Aortic smooth muscle cell (primary cell): ENCODE measurements at places on chromosomes 5 and 9. TPM values are rescaled to one million over a fixed set of nuclear protein-coding genes. Genes with fewer than 3 reads are reported as not detected.

The OBP2B gene
- total RNA-seq: not detected in 2 replicates

The ZNF454 gene
- 1.1 and 1.6 TPM in 2 replicates for total RNA-seq

The BAAT gene
- not detected in 2 replicates for total RNA-seq

The PCDHGA10 gene
- total RNA-seq: 5.3 and 7.5 TPM in 2 replicates

The HTR1A gene
- total RNA-seq: not detected in 2 replicates

The ACOT12 gene
- not detected in 2 replicates for total RNA-seq

The NR2F1-AS1 gene
- total RNA-seq: 9.8 and 14.6 TPM in 2 replicates

The NR4A3 gene
- 2.4 and 3.6 TPM in 2 replicates for total RNA-seq

The RAD50 gene
- 32.2 and 44.0 TPM in 2 replicates for total RNA-seq

The SLC22A4 gene
- total RNA-seq: 1.1 and 1.7 TPM in 2 replicates

The PCDHB16 gene
- 1.8 and 1.9 TPM in 2 replicates for total RNA-seq

The TEX48 gene
- not detected in 2 replicates for total RNA-seq

The PRRX2 gene
- 29.0 and 32.8 TPM in 2 replicates for total RNA-seq

The LHX3 gene
- total RNA-seq: not detected in 2 replicates

The TIGD6 gene
- 6.2 and 7.3 TPM in 2 replicates for total RNA-seq

The TLR4 gene
- total RNA-seq: 88.0 and 89.8 TPM in 2 replicates

The ITGA2 gene
- 88.0 and 113 TPM in 2 replicates for total RNA-seq

The SPRY4 gene
- total RNA-seq: 16.5 and 16.8 TPM in 2 replicates

The DOCK8 gene
- under 0.01 TPM in 2 replicates for total RNA-seq

The FEM1C gene
- total RNA-seq: 15.7 and 19.0 TPM in 2 replicates

The DMRTA1 gene
- under 0.01 and 0.06 TPM in 2 replicates for total RNA-seq

The GHR gene
- 3.4 and 3.6 TPM in 2 replicates for total RNA-seq

The COMMD10 gene
- total RNA-seq: 26.3 and 33.3 TPM in 2 replicates

The DNM1 gene
- total RNA-seq: 1.1 and 3.0 TPM in 2 replicates

The HAVCR2 gene
- total RNA-seq: 0.26 and 0.56 TPM in 2 replicates

The BTNL8 gene
- total RNA-seq: not detected in 2 replicates

The RGS7BP gene
- 1.1 and 1.7 TPM in 2 replicates for total RNA-seq

The HK3 gene
- total RNA-seq: under 0.01 TPM in 1 of 2 replicates, not detected in the other

The PCDHGB4 gene
- total RNA-seq: 20.1 and 26.5 TPM in 2 replicates

The LOX gene
- total RNA-seq: 38.6 and 78.5 TPM in 2 replicates

The CAPSL gene
- not detected in 2 replicates for total RNA-seq

The CER1 gene
- not detected in 2 replicates for total RNA-seq

The AUH gene
- total RNA-seq: 21.8 and 22.9 TPM in 2 replicates

The ANKRD34B gene
- not detected in 2 replicates for total RNA-seq

The PRLR gene
- under 0.01 and 0.26 TPM in 2 replicates for total RNA-seq

The DUSP1 gene
- 96.4 and 114 TPM in 2 replicates for total RNA-seq

The RALGDS gene
- 13.4 and 19.8 TPM in 2 replicates for total RNA-seq

The KIF12 gene
- total RNA-seq: not detected in 2 replicates

The SLCO4C1 gene
- total RNA-seq: not detected in 2 replicates

The LCN1 gene
- not detected in 2 replicates for total RNA-seq

The TYRP1 gene
- 0.37 TPM in 1 of 2 replicates, not detected in the other for total RNA-seq

The SPINK9 gene
- not detected in 2 replicates for total RNA-seq

The PMPCA gene
- total RNA-seq: 31.4 and 37.7 TPM in 2 replicates

The SPINK1 gene
- not detected in 2 replicates for total RNA-seq

The TRIM36 gene
- total RNA-seq: 0.53 and 0.75 TPM in 2 replicates

The CCL27 gene
- not detected in 2 replicates for total RNA-seq

The ATOSB gene
- total RNA-seq: 28.6 and 34.7 TPM in 2 replicates

The PLEKHG4B gene
- total RNA-seq: not detected in 2 replicates

The SNCAIP gene
- 0.93 and 1.5 TPM in 2 replicates for total RNA-seq

The CEL gene
- 0.19 and 0.26 TPM in 2 replicates for total RNA-seq

The SNAPC4 gene
- 4.9 and 6.5 TPM in 2 replicates for total RNA-seq

The ADGRD2 gene
- total RNA-seq: not detected in 2 replicates

The SPATA31D1 gene
- not detected in 2 replicates for total RNA-seq

The TICAM2 gene
- total RNA-seq: 3.3 TPM in 2 replicates

The EPB41L4B gene
- under 0.01 and 0.25 TPM in 2 replicates for total RNA-seq
